ENCODE measurements at places on chromosomes 3 and 15.

- no peaks in the 10 kb centered on the region for H3K36me3 ChIP-seq
- peaks cover 25% of the 10 kb centered on the region for H3K4me1 ChIP-seq
- peak within 1 kb of the TSS; percentile 54 for H3K27ac ChIP-seq
- H3K27me3 ChIP-seq: no peaks in the 10 kb centered on the region
- peak; percentile 83 for DNase-seq
- peak within 1 kb of the TSS; percentile 70 for H3K4me3 ChIP-seq
Measured at GRCh38 chr3:69080233-69080920, at the start of gene UBA3. Gene UBA3, minus strand, starts transcription at chr3:69080365. Its CDS starts 12 bp downstream, at chr3:69080353.

DNA sequence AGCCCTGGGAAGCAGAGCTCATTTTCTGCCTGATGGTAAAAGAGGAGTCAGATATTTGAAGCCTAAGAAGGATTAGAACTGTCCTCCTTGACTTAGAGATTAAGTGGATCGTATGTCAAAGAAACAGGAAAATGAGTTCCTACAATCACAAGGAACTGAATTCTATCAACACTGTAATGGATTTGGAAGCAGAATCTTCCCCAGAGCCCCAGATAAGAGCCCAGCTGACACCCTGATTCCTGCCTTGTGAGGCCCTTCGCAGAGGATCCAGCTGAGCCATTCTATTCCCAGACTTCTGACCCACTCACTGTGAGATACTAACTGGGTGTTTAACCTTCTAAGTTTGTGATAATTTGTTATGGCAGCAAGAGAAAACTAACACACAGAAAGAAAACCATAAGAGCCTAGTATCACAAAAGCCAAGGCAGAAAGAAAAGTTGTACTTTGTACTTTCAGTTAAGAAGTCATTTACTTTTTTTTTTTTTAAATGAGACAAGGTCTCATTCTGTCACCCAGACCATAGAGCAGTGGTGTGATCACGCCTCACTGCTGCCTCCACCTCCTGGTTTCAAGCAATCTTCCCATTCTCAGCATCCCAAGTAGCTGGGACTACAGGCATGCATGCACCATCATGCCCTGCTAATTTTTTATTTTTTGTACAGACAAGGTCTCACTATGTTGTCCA is 61.1 kb upstream of the ZBTB20 start:
- no peak overlapping the region for H3K27ac ChIP-seq
- no peaks in the 10 kb centered on the region for H3K27me3 ChIP-seq
- H3K36me3 ChIP-seq: no peaks in the 10 kb centered on the region
- no peak for DNase-seq
- H3K4me1 ChIP-seq: no peaks in the 10 kb centered on the region

GRCh38 chr3:195790901-195791300 is 20.8 kb downstream of the MUC4 start:
- H3K27me3 ChIP-seq: no peaks in the 10 kb centered on the region
- no peak overlapping the region for H3K4me3 ChIP-seq
- no peaks in the 10 kb centered on the region for H3K4me1 ChIP-seq
- no peak for DNase-seq

GRCh38 chr3:134606033-134607025 is 44.5 kb downstream of the KY start:
- peaks cover 3% of the 10 kb centered on the region for H3K27me3 ChIP-seq
- H3K27ac ChIP-seq: no peak overlapping the region
- DNase-seq: no peak
- no peaks in the 10 kb centered on the region for H3K36me3 ChIP-seq

- DNase-seq: no peak
- no peaks in the 10 kb centered on the region for H3K36me3 ChIP-seq
- H3K27ac ChIP-seq: no peak overlapping the region
- no peak overlapping the region for H3K4me3 ChIP-seq
Measured at GRCh38 chr3:139527265-139527664, 12.3 kb downstream of the RBP1 start.

- H3K4me3 ChIP-seq: no peak overlapping the region
- H3K27ac ChIP-seq: no peak overlapping the region
- H3K36me3 ChIP-seq: no peaks in the 10 kb centered on the region
- no peaks in the 10 kb centered on the region for H3K27me3 ChIP-seq
- H3K4me1 ChIP-seq: no peaks in the 10 kb centered on the region
Measured at GRCh38 chr3:162984746-162985145, 1488.1 kb downstream of the OTOL1 start.

GRCh38 chr3:59280113-59280512 is 230.3 kb upstream of the CFAP20DC start:
- H3K27ac ChIP-seq: no peak overlapping the region
- no peak for DNase-seq
- no peaks in the 10 kb centered on the region for H3K4me1 ChIP-seq
- H3K36me3 ChIP-seq: no peaks in the 10 kb centered on the region

- H3K36me3 ChIP-seq: no peaks in the 10 kb centered on the region
- H3K27me3 ChIP-seq: no peaks in the 10 kb centered on the region
- no peak overlapping the region for H3K27ac ChIP-seq
- no peak overlapping the region for H3K4me3 ChIP-seq
- no peak for DNase-seq
Measured at GRCh38 chr3:68743521-68743920, 188.8 kb downstream of the TAFA4 start.

- H3K27me3 ChIP-seq: no peaks in the 10 kb centered on the region
- DNase-seq: no peak
- no peaks in the 10 kb centered on the region for H3K36me3 ChIP-seq
- H3K4me3 ChIP-seq: no peak overlapping the region
Measured at GRCh38 chr15:92226020-92226612, 167.6 kb upstream of the ST8SIA2 start.

DNA sequence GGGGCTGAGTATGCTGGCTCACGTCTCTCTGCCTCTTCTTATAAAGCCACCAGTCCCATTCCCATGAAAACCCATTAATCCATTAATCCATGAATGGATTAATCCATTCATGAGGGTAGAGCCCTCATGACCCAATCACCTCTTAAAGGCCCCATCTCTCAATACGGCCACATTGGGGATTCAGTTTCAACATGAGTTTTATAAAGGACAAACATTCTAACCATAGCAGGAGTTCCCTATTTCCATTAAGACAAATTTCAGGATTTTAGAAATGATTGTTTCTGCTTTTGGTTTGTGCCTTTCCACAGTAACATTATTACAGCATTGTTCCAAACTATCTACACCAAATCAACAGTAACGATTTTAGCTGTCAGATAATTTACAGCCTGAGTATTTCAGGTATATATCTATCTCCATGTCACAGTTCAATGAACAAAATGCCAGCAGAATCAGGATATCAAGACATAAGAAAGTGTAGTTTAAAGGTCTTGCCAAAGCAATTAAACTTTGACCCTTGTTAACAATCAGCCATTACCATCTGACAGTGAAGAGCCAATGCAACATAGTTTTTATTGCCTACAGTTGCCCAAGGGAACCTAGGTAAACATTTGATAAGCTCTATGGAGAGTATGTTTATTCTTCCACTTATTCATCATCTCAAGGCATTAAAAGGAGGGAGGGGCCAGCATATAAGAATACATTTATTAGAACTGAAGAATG is 3.8 kb downstream of the TSPAN3 start:
- no peak for DNase-seq
- peaks cover 11% of the 10 kb centered on the region for H3K4me1 ChIP-seq
- H3K4me3 ChIP-seq: no peak overlapping the region
- no peaks in the 10 kb centered on the region for H3K36me3 ChIP-seq

GRCh38 chr3:150022381-150023238 is 51.9 kb upstream of the PFN2 start:
- DNase-seq: no peak
- H3K4me1 ChIP-seq: peaks cover 4% of the 10 kb centered on the region
- no peaks in the 10 kb centered on the region for H3K27me3 ChIP-seq
- H3K27ac ChIP-seq: no peak overlapping the region
- H3K4me3 ChIP-seq: no peak overlapping the region

DNA sequence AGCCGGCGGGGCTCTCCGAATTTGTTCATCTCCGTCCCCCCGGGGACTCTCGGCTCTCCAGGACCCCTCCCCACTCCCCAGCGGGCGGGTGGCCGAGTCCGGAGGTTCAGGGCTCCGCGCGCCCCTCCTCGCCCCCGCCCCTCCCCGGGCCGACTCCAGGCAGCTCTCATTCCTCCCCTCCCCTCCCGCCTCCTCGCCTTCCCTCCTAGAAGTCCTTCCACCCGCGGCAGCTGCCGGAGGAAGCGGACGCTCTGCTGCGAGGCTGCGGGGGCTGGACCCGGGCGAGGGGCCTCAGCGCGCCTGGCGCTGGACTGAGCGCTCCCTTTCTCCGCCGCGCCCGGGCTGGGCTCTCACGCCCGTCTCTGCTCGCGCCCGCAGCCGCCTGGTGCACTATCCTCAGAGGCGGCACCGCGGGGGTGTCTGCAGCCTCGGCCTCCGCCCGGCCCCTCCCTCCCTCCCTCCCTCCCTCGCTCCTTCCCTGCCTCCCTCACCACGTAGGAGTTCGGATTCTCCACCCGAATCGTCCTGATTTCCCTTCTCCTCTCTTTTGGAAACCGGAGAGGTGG is at the start of gene ROBO2:
ROBO2 (plus strand) TSS at position 494 of the 566 bp plus-strand sequence. CDS start 687 bp downstream, outside the sequence.
- DNase-seq: peak; percentile 47
- no peak within 1 kb of the TSS for H3K27ac ChIP-seq
- H3K4me3 ChIP-seq: peak within 1 kb of the TSS; percentile 61
- no peaks in the 10 kb centered on the region for H3K4me1 ChIP-seq

- H3K4me3 ChIP-seq: no peak overlapping the region
- peaks cover 4% of the 10 kb centered on the region for H3K4me1 ChIP-seq
- H3K27ac ChIP-seq: no peak overlapping the region
- H3K27me3 ChIP-seq: peaks cover 6% of the 10 kb centered on the region
- DNase-seq: peak; percentile 40
Measured at GRCh38 chr3:187694801-187695200, 7.6 kb downstream of the RTP2 start.

- H3K4me3 ChIP-seq: no peak overlapping the region
- no peak overlapping the region for H3K27ac ChIP-seq
- H3K4me1 ChIP-seq: no peaks in the 10 kb centered on the region
- H3K36me3 ChIP-seq: no peaks in the 10 kb centered on the region
Measured at GRCh38 chr15:25805031-25805430, 58.1 kb downstream of the ATP10A start.

DNA sequence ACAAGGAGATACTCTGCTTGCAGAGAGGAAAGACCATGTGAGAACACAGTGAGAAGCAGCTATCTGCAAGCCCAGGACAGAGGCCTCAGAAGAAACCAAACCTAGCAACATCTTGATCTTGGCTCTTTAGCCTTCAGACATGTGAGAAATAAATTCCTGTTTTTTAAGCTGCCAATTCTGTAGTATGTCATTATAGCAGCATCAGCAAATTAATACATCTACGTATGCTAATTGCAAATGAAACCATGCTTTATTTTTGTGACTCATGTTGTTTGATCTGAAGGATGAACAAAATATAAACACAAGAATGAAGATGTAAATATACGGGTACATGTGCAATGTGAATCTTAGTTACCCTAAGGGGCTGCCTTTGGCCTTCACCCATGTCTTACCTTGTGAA is 714.4 kb upstream of the ARPP21 start:
- no peak for DNase-seq
- H3K4me3 ChIP-seq: no peak overlapping the region
- no peaks in the 10 kb centered on the region for H3K27me3 ChIP-seq
- no peak overlapping the region for H3K27ac ChIP-seq

- no peak overlapping the region for H3K27ac ChIP-seq
- peaks cover 7% of the 10 kb centered on the region for H3K4me1 ChIP-seq
- no peaks in the 10 kb centered on the region for H3K36me3 ChIP-seq
- H3K4me3 ChIP-seq: no peak overlapping the region
- H3K27me3 ChIP-seq: no peaks in the 10 kb centered on the region
Measured at GRCh38 chr15:39882602-39883001, 37.5 kb downstream of the GPR176 start.

DNA sequence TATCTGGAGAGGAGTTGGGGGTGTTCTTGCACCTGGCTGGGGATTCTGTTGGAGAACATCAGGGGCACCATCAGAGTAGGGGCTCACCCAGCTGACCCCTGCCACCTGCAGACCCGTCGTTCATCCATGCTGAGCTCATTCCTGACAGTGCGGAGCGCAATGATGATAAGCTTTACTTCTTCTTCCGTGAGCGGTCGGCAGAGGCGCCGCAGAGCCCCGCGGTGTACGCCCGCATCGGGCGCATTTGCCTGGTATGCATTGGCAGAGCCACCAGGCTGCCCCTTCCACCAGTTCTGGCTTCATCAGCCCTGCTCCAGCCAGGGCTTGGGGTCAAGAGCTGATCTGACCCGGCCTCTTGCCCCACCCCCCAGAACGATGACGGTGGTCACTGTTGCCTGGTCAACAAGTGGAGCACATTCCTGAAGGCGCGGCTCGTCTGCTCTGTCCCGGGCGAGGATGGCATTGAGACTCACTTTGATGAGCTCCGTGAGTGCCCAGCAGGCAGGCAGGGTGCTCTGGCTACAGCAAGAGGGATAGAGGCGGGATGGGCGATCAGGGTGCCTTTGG is 8.8 kb upstream of the GNAT1 start:
- no peak for DNase-seq
- no peaks in the 10 kb centered on the region for H3K36me3 ChIP-seq
- no peak overlapping the region for H3K4me3 ChIP-seq
- no peaks in the 10 kb centered on the region for H3K4me1 ChIP-seq

GRCh38 chr15:66212563-66212921 is 41.0 kb downstream of the MEGF11 start:
- no peak overlapping the region for H3K27ac ChIP-seq
- H3K4me3 ChIP-seq: no peak overlapping the region
- no peaks in the 10 kb centered on the region for H3K36me3 ChIP-seq
- peaks cover 4% of the 10 kb centered on the region for H3K27me3 ChIP-seq
- no peaks in the 10 kb centered on the region for H3K4me1 ChIP-seq

DNA sequence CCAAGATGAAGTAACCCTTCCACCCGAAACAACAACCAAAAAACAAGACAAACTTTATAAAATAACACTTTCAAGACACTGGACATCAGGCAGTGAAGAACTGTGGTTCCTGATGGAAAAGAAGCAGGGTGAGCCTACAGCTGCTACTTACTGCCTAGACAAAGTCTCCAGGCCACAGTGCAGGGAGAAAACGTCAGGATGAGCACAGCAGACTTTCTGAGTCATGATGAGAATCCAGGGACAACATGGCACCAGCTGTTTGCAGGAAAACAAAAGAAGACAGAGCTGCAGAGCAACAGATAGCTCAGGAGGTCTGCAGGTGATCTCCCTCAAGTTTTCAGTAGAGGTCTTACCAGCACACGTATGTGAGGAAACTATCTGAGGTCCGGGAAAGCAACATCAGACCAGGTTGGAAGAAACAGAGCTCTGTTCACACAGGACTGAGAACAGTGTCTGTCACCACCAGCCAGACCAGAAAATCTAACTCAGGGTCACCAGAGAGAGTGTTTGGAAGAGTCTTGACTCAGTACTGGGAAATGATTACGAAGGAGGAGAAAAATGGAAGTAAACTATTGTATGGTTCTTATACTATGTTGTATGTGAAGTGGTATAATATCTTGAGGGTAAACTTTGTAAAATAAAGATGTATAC is 108.9 kb downstream of the ANO10 start:
- DNase-seq: peak; percentile 36
- peak overlapping the region; percentile 17 for H3K27ac ChIP-seq
- no peaks in the 10 kb centered on the region for H3K4me1 ChIP-seq
- no peak overlapping the region for H3K4me3 ChIP-seq

DNA sequence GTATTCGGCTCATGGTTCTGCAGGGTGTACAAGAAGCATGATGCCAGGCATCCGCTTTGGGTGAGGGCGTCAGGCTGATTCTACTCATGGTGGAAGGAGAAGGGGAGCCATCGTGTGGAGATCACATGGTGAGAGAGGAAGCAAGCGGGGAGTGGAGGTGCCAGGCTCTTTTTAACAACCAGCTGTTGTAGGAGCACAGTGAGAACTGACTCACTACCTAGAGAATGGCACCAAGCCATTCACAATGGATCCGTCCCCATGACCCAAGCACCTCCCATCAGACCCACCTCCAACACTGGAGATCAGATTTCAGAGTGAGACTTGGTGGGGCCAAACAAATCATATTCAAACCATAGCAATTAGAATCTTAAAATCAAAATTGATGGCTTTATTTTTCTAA is 259.8 kb upstream of the CTDSPL start:
- H3K4me3 ChIP-seq: no peak overlapping the region
